HL-60 (cell line): ENCODE measurements at places on chromosomes 13 and 19.

DNA sequence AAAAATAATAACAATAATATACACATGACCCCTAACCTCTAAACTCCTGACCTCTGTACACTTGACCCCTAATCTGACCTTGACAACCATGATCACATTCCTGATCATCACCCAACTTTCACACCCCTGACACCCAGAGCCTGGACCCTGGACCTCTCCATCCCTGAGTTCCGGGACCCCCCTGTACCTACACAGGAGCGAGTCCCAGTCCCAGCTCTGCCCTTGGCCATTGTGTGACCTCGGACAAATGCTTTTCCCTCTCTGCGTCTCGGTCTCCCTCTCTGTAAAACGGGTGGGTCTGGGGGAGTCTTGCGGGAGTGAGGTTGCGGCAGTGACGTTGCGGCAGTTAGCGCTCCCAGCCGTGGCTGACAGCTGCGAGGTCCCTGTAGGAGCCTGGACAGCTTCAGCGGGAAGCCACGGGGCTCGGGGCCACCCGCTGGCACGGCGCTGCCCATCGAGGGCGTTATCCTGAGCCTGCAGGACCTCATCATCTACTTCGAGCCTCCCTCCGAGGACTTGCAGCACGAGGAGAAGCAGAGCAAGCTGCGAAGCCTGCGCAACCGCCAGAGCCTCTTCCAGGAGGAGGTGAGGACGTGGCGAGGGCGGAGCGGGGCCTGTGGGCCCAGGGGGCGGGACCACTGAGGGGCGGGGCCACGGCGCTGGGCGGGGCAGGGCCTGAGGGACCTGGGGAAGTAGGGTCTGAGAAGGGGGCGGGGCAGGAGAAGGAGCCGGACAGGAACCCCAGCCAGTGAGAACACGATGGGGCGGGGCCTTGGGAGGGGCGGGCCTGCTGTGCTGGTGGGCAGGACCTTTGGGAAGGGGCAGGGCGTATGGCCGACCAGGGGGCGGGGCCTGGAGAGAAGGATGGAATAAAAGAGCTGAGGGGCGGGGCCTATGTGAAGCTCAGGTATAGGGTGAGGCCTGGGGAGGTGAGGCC is 19.2 kb downstream of the RYR1 start:
- peak; percentile 1 for DNase-seq

GRCh38 chr13:22740264-22740663 is 440.5 kb upstream of the SGCG start:
- no peak for DNase-seq

GRCh38 chr19:41726493-41726892 is 18.1 kb downstream of the CEACAM5 start:
- DNase-seq = no peak

- no peak for DNase-seq
These were observed 68.9 kb downstream of the SHISA2 start for GRCh38 chr13:25982907-25983306.

GRCh38 chr13:43245374-43245964 is 222.1 kb downstream of the DNAJC15 start:
- DNase-seq = no peak

GRCh38 chr13:42812316-42812715 is 30.9 kb downstream of the FAM216B start:
- no peak for DNase-seq

DNA sequence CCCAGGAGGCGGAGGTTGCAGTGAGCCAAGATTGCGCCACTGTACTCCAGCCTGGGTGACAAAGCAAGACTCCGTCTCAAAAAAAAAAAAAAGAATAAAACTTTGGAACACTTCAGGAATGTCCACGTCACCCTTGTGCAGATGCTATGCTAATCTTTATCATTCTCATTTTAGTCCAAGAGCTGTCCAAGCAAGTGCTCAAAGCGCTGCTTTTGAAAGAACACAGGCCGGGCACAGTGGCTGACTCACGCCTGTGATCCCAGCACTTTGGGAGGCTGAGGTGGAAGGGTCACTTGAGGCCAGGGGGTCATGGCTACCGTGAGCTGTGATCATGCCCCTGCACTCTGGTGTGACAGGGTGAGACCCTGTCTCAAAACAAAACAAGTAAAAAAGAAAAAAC is 11.1 kb upstream of the UQCR11 start:
- DNase-seq = no peak

DNA sequence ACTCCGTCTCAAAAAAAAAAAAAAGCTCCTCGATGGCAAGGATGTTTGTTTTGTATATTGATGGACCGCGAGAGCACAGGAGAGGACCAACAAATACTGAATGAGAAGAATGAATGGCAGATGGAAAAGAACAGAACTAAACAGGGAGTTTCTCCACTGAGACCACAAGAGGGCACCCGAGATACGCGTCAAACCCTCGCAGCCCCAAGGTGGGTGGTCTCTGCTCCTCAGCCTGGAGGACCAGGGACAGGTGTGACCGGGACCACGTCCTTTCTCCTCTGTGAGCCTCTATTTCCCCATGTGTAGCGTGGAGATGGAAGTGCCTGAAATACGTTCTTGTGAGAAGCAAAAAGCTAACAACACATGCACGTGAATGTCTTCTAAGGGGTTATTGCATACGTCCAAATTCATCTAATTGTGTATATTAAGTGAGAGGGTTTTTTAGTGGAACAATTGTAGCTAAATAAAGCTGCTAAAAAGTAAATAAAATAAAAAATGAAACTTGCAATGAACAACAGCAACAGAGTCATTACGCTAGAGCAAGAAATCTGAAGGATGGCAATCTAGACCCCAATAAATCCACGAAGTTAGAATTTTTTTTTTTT is 8.3 kb upstream of the CDC42EP5 start:
- DNase-seq = peak; percentile 28

GRCh38 chr19:3161453-3161852 is 17.1 kb upstream of the S1PR4 start:
- DNase-seq = no peak

GRCh38 chr13:33285420-33286124 is at the start of gene STARD13:
TSS of gene STARD13 (minus strand) at chr13:33285755. CDS start at chr13:33285638, 117 bp downstream.
- DNase-seq = no peak

DNA sequence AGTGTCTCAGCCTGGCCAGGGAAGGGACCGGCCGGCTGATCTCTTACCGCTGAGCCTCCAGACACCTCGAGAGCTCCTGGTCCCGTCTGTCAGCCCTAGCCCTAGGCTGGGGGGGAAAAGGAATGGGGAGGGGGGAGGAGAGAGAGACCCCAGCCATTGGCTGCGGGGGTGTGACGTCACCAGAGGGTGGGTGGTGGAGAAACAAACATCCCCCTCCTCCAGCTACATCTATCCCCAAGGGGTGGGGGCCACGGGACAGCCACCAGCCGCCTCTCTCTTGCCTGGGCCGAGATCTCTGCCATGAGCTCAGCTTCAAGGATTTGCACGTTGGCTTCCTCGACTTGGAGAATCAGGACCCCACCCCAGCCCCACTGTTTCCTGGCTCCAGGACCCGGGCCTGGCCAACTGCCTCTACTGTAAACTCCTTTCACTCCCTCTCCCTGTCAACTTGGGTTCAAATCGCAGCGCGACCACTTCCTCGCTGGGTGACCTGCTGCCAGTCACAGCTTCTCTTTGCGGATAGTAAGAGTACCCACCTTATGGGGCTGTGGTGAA is at the start of gene PRX:
Gene PRX, minus strand, starts transcription at position 88 of the 555 bp plus-strand sequence. CDS start 5,446 bp downstream, outside the sequence.
- no peak for DNase-seq
